Midbrain (tissue), 1 donor: ENCODE measurements at places on chromosomes 4 and X.
A peak's percentile ranks its signal among the peaks of the same experiment; 100 is the strongest.

- no peak for DNase-seq
Measured at GRCh38 chr4:10295301-10295700, 161.9 kb downstream of the ZNF518B start.

GRCh38 chr4:3107271-3107670 lies 32.8 kb downstream of the HTT start:
- no peak for DNase-seq

GRCh38 chrX:9163214-9163709 lies 129.3 kb upstream of the FAM9B start:
- DNase-seq: no peak

GRCh38 chr4:77052352-77052751 lies 23.4 kb downstream of the CCNI start:
- DNase-seq: no peak

GRCh38 chr4:142719854-142720541 lies 126.1 kb downstream of the INPP4B start:
- peak; percentile 3 for DNase-seq

DNA sequence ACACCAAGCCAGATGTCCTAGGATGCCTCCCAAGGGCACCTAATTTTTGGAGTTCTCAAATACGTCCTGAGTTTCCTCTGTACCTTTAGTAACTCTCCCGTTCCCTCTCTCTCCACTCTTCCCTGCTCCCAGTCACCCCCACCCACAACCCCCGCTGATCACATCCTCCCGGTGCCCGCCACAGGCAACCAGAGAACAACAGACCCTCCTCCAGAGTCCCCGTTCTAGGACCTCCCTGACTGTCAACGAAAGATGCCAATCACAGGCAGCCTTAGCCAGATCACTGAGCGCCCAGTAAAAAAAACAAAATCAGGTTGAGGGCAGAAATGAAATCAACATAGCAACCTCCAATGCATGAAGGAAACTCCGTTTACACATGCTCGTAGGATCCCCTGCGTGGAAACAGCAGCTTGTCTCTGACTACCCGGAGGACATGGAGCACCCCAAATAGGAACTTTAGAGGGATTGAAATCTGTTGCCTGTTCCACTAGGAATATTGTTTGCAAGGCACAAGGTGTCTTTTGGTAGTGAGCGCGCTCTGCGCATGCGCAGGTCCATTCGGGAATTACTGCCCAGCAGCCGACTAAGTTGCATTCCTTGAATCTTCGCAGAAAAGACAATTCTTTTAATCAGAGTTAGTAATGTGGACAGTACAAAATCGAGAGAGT lies at the start of gene GABRB1:
Gene GABRB1, plus strand, starts transcription at position 557 of the 668 bp plus-strand sequence.
- peak; percentile 81 for DNase-seq

- peak; percentile 14 for DNase-seq
Measured at GRCh38 chr4:92551616-92552015, 247.8 kb downstream of the GRID2 start.

GRCh38 chr4:189202182-189202868 lies 738.3 kb upstream of the FRG1 start:
- DNase-seq: peak; percentile 16

GRCh38 chr4:111512081-111512783 lies 633.0 kb upstream of the FAM241A start:
- DNase-seq: no peak

- DNase-seq: no peak
Measured at GRCh38 chr4:24894846-24895245, 18.0 kb downstream of the CCDC149 start.

- DNase-seq: no peak
Measured at GRCh38 chrX:41722214-41722613, 1.8 kb upstream of the GPR82 start.

GRCh38 chr4:85244638-85245037 lies 230.3 kb upstream of the ARHGAP24 start:
- no peak for DNase-seq

- DNase-seq: peak; percentile 2
Measured at GRCh38 chr4:37735578-37735977, 49.4 kb upstream of the RELL1 start.

DNA sequence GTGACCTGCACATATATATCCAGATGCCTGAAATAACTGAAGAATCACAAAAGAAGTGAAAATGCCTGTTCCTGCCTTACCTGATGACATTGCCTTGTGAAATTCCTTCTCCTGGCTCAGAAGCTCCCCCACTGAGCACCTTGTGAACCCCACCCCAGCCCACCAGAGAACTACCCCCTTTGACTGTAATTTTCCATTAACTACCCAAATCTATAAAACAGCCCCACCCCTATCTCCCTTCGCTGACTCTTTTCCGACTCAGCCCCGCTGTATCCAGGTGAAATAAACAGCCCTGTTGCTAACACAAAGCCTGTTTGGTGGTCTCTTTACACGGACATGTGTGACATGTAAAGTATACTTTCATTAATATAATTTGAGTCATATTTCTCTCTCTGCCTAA lies 320.3 kb upstream of the TECRL start:
- no peak for DNase-seq

DNA sequence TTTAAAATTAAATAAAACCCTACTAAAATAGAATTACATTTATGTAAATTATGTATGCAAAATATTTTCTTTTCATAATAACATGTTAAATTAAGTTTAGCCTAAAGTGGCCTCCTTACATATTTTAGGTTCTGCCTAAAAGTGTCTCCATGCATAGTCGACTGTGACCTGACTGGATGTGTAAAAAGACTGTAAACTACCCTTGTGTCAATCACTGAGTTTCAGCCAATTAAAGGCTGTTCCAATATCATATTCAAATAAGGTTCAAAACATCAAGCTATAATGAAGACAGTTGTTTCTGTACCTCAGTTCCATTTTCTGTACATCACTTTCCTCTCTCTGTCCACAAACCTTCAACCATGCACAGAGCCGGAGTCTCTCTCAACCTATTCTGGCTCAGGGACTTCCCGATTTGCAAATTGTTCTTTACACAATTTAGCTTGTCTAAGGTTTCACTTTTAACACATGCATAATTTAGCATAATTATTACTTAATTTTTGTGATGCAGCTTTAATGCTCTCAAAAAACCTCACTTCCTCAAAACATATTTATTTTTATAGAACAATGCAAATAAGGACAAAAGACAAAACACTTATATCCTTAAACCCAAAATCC lies 60.1 kb downstream of the SH3RF1 start:
- DNase-seq: no peak

DNA sequence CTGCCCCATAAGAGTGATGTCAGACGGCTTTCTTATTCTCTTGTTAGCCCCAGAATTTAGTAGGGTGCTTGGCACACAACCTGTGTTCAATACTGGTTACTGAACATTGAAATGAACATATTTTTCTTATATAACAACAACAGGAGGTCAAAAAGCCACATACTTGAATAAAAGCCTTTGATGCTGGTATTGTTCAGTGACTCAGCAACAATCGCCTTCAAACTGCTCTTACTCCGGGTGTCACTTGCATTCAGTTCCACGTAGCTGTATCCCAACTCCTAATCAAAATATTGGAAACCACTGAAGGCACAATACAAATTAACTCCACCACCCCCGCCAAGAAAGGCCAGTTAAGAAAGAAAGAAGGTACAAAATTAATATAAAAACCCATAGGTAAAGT lies 61.5 kb downstream of the RFC1 start:
- no peak for DNase-seq

DNA sequence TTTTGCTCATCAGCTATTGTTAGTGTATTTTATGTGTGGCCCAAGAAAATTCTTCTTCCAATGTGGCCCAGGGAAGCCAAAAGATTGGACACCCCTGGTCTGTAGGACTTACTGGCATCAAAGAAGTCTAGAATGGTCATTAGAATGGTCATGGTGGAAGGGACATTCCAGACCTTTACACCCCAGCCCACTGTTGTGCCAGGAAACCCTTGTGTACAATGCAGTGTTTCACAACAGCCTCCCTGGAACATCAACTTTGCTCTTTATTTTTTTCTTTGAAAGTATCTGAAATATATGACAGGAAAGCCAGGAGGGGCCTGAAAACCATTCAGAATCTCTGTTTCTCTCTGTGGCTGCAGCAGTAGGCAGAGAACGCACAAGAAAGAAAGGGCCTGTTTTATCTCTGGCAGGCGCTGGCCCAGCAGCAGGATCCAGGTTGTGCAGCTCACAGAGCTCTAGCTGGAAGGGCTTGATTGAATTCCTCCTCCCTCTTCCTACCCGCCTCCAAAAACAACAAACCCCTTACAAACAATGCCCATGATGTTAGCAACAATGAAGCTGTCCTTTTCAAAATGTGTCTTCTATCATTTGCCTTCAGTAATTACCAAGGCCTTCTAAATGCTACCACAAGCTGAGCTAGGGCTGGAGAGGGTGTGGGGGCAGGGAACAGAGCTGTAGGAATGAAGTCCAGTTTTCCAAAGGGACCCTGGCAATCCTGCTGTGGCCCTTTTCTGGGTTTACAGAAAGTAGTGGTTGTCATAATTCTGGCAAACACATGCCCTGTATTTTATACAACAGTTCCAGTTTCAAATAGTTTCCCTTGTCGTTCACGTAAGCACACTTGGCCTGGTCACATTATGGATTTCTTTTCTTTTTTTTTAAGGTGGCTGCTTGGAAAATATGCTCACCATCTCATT lies 32.3 kb upstream of the TFDP3 start:
- no peak for DNase-seq

GRCh38 chr4:1008840-1009541 lies 2.4 kb upstream of the FGFRL1 start:
- DNase-seq: no peak

GRCh38 chrX:33211356-33212260 lies at the start of gene DMD:
Gene DMD (minus strand): TSS chrX:33211549. CDS start chrX:33211312, 237 bp downstream.
- peak; percentile 45 for DNase-seq

DNA sequence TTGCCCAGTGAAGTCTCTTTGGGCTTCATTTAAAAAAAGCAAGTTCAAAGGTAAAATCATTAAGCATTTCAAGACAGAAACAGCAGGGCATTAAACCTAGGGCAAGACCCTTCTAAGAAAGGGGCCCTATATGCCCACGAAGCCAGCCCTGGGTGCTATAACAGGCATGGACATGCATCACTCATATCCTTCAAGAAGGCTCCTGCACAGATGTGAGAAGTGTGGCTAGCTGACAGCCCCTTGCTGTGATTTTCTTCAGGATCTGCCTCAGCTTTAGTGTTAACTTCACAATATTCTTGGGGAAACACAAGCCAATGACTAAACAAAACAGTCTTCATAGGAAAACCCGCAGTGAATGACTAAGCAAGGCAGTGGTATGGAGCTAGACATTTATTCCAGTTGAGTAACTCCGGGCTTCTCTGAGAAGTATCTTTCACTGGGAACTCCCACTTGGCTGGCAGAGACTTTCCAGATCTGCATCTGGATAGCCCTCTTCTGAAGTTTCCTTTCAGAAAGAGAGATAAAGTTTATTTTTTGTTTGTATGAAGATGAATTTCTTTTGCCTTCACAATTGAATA lies 11.9 kb upstream of the MAOA start:
- no peak for DNase-seq

DNA sequence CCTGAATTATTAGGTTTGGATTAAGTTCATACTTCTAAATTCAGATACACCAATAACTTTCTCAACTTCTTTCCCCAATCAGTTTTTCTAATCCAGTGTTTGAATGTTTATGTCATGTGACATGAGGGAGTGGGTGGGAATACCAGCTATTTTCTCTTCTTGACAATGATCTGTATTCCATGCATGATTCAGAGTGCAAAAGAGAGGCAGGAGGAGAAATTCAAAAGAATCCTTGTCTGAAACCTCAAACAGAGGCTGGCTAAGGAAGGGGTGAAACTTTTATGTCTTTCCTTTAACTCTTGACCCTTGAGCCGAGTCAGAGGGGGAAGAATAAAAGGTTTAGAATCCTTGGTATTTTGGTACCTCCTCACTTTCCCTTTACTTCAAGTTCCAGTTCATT lies 544.7 kb downstream of the SPRY1 start:
- DNase-seq: no peak

GRCh38 chr4:118957722-118958445 lies 69.2 kb downstream of the SYNPO2 start:
- DNase-seq: no peak

- DNase-seq: no peak
Measured at GRCh38 chrX:38692961-38693360, 108.3 kb upstream of the MID1IP1 start.

GRCh38 chr4:95549246-95550114 lies 707 bp upstream of the UNC5C start:
- DNase-seq: peak; percentile 82

DNA sequence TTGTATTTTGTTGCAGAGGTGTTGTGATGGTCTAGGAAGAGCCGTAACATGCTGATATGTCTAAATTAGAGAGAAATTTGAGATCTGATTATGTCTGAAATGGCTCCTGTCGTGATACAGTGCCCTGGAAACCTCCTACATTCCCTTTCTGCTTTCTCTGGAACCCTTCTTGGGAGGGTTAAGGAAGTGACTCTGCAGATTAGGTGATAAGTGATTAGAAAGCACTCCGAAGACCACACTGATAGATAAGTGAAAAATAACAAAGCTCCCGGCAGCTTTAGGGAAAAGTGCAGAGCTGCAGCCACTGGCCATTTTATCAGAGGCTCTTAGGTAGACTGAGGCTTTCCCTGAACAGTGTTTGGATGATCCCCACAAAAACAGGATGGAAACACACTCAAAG lies 110.6 kb downstream of the MGST2 start:
- no peak for DNase-seq

- no peak for DNase-seq
Measured at GRCh38 chrX:150856101-150856500, 42.4 kb downstream of the CD99L2 start.

DNA sequence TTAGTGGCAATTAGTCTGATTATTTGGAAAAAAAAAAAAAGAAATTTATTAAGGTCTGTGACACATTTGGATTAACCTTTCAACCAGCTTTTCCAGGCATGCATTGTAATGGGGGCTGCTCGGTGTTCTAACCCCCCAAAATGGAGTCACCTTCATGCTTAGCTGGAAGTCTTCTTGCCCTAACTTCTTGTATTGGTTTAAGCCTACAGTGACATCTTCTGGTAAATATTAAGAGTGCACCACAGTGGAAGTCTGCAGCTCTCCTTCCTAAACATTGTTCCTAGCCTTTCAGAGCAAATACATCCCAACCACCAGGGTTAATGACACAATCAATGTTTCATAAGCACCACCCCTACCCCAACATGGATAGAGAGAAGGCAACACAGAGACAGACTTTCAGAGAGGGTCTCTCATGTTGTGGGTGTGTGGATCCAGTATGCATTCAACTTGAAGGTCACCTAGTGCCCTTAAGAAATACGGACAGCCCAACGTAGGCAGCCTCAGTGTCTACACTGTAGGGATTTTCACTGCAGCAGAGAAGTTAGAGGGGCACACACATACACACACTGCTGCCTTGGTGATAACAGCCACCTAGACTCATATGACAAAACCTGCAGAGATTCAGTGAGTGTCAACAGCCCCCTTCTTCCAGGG lies 142.9 kb upstream of the MBNL3 start:
- DNase-seq: peak; percentile 49

- no peak for DNase-seq
Measured at GRCh38 chr4:40608628-40609027, 21.0 kb downstream of the RBM47 start.

GRCh38 chr4:92988301-92988700 lies 684.5 kb downstream of the GRID2 start:
- no peak for DNase-seq

- DNase-seq: peak; percentile 75
Measured at GRCh38 chr4:176001151-176002006, 64.3 kb upstream of the WDR17 start.
